ENCODE measurements at places on chromosomes 2 and 18.

DNA sequence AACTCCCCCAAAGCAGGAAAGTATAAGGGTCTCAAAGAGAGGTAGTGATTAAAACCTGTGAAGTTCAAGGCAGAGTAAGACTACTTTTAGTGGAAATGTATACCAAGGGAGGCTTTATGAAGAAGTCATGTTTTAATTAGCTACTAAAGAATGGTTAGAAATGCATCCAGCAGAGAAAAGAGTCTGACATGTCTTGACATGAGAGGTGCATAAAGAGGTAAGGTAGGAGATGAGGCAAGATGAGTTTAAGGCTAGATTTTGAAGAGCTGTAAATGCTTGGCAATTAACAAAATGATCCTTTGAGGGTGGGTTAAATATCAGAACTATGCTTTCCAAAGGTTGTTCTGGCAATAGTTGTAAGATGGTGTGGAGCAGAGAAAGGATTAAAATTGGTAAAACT, 88.7 kb upstream of the WDSUB1 start:
- no peak for DNase-seq

- no peak for DNase-seq
Measured at GRCh38 chr2:69032336-69032735, 19.4 kb downstream of the ANTXR1 start.

- no peak for DNase-seq
Measured at GRCh38 chr2:54543733-54544396, 87.7 kb downstream of the SPTBN1 start.

GRCh38 chr18:65257149-65257548, 493.7 kb upstream of the CDH7 start:
- no peak for DNase-seq

DNA sequence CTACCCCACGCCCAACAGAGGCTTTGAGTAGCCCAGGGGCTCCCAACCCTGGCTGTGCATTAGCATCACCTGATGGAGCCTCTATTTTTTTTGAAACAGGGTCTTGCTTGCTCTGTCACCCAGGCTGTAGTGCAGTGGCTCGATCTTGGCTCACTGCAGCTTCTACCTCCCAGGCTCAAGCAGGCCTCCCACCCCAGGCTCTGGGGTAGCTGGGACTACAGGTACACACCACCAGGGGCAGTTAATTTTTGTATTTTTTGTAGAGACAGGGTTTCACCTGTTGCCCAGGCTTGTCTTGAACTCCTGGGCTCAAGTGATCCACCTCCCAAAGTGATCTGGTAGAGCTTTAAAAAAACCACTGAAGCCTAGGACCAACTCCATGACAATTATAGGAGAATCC, 394.8 kb upstream of the ATP5MC3 start:
- no peak for DNase-seq

- DNase-seq: no peak
Measured at GRCh38 chr2:23497063-23497462, 112.1 kb downstream of the KLHL29 start.

DNA sequence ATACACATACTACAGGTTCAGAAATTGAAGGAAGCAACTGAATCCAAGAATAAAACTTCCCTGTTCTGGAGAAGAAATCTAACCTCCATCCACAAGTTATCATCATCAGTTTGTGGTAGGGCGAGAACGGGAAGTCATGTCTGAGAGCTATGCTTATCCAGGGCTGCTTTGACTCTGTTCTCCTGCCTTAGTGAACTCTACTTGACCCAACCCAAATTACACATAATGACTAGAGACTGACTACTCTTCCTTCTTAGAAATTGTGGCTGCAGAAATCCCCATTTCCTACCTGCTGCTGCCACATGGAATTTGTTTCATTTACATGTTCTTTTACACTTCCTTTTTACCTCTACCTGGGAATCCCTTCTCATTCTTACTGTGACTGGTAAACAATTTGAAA, 1102.6 kb upstream of the PIK3C3 start:
- DNase-seq: no peak

DNA sequence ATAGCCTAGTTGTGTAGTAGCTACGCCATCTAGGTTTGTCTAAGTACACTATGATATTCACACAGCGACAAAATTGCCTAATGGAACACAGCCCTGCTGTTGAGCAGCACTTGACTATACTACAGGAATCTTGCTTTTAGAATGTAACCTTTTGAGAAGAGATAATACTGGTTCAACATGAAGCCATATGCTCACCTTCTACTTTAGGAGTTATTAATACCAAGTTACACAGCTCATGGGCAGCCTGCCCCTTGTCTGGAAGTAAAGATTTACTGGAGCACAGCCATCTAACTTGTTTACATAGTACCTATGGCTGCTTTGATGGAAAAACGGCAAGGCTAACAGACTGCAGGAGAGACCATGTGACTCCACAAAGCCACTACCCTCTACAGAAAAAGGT, 174.8 kb downstream of the DYM start:
- DNase-seq: no peak

- no peak for DNase-seq
Measured at GRCh38 chr2:43228321-43228751, 1.9 kb upstream of the ZFP36L2 start.

- DNase-seq: no peak
Measured at GRCh38 chr2:186327251-186327868, 158.7 kb upstream of the ZC3H15 start.

DNA sequence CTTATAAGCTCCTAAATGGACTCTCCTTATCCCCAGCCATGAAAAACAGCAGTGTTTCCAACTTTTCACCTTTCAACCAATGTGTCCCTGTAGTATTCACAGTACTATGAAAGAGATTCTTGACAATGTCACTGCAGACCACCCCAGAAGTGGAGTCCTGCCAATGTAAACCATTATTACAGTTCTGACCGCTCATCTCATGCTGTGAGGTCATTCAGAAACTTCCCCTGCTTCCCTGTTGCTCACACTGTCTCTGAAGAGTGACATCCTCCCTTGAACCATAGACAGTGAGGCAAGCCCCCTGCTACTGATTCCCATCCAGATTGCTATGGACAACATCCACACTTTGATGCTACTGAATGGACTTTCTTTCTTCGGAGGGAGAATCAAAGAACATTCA, 1523.7 kb upstream of the ACVR2A start:
- no peak for DNase-seq

DNA sequence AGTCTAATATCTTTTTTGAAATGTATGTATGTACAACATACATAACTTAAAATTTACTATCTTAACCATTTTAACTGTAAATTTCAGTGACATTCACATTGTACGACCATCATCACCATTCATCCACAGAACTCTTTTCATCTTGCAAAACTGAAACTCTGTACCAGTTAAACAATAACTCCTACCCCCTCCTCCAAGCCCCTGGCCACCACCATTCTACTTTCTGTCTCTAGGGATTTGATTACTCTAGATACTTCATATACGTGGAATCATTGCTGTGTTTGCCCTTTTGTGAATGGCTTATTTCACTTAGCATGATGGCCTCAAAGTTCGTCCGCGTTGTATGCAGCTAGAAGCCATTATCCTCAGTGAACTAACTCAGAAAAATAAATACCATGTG, 217.0 kb downstream of the METTL4 start:
- no peak for DNase-seq

- DNase-seq: no peak
Measured at GRCh38 chr2:110153416-110153815, 37.8 kb upstream of the MALL start.

DNA sequence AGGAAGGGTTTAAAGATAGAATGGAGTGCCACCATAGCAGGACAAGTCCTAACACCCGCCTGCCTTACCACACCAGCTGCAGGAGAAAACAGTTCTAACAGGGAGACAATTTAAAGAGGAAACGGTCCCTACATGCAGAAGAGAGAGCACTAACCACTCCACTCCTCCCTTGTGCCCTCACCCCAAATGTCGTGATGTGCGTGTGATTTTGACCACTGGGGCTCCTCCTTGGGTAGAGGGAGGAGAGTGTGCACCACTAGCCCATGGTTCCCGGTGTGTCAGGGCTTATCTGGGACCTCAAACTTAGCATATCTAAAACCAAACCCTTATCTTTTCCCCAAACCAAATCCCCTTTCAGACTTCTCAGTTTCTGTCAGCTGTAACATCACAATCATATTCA, 105.5 kb upstream of the CCDC68 start:
- DNase-seq: peak; percentile 35

- no peak for DNase-seq
Measured at GRCh38 chr18:54277899-54278298, 8.6 kb downstream of the POLI start.

DNA sequence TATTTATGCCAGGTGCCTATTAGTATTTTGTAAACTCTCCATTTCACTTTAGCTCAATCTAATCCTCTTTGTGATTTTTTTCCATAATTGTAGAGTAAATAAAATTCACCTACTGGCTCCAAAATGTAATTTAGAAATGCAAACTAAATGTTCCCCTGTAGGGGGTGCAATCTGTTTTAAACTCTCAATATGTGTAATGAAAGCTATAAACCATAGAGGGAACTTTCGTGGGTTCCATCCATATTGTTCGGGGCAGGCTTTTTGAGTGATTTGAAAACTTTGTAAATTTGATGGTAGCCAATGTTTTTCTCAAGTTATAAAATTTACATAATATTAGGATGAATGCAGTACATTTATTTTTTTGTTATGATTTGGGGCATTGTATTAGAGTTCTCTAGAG, 49.4 kb downstream of the TSPYL6 start:
- no peak for DNase-seq

GRCh38 chr18:11511434-11512095, 97.8 kb upstream of the SLC35G4 start:
- DNase-seq: peak; percentile 39

- no peak for DNase-seq
Measured at GRCh38 chr2:205681401-205682238, 681 bp upstream of the NRP2 start.

DNA sequence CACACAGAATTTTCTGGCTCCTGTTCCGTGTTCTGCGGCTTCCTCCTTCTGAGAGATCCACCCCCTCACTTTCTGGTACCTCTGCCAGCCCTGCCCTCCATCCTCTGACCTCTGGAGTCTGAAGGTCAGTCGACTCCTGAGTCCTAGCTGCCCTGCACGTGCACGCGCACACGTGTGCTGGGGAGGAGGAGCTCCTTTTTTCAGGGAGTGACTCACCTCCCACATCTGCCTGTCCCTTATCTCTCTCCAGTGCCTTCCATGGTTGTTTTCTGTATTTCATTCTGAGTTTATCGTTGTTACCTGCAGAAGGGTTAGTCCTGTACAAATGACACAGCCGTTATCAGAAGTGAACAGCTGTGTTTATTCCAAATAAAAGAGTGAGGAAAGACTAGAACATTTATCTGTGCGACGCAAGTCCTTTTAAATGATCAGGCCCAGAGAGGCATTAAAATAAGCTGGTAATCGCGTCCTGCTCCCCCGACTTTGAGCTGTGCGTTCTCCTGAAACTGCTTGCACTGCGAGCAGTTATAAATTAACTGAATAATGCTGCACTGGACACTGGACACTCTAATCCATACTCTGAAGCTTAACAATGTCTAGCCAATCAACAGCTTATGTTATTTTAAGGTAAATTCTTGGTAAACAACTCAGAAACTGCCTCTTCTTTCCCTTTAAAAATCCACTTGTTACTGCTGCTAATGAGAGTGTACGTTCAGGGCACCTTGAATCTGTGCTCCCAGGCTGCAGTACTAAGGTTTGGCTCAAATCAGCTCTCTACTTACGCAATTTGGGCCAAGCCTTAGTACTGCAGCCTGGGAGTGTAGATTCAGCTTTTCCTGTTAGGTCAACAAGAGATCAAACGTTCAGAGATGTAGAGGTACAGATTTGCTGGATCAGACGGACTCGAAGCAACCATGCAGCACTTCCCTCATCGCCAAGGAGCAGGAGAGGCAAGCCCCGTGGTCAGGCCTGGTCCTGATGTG, 72.5 kb downstream of the GALR1 start:
- no peak for DNase-seq

GRCh38 chr2:203740871-203741281, 34.4 kb downstream of the CD28 start:
- no peak for DNase-seq

GRCh38 chr2:113157897-113158753, 15.6 kb upstream of the PSD4 start:
- DNase-seq: no peak

DNA sequence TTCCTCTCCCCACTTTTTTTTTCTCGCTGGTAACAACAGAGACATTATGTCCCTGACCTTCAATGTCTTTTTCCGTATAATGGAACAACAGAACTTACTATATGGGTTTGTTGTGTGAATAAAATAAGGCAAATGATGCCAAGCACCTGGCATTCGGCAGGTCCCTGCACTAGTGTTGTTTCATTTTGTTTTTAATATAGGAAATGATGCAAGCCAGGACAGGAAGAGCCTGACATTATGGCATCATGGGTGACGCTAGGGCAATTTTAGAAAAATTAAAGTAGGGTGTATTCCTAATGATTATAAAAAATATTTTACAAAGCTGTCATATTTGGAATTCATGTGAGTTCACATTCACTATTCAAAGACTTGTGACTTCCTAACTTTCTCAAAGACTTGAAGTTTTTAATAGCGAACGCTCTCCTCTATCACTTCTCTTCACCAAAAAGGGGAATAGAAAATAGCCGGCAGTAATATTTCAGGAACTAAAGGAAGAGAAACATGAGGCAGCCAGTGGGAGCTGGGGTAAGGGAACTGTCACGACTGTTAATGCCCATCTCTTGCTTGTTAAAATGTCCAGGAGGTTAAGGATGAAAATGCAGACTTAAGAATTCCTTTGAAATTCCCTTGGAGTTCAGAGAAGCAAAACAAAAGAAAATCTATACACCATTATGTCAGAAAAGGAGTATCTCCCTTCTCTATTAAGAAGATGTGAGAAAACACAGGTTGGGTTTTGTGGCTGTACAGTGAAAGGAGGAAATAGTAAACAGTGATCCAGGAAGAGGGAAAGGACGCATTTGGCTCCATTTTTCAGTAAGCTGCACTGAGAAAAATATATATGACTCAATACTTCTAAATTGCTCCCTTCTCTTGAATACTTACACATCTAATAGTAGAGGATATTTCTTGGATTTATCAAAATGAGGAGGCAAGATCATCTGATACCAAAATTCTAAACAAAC, 60.2 kb downstream of the DPP4 start:
- DNase-seq: no peak

- DNase-seq: no peak
Measured at GRCh38 chr18:22900558-22901238, 32.4 kb upstream of the RBBP8 start.

GRCh38 chr2:119407430-119408220, 24.0 kb upstream of the TMEM37 start:
- peak; percentile 32 for DNase-seq

- DNase-seq: no peak
Measured at GRCh38 chr18:62814132-62814759, 98.9 kb downstream of the PHLPP1 start.

GRCh38 chr2:138630164-138630563, 128.6 kb downstream of the SPOPL start:
- no peak for DNase-seq

- no peak for DNase-seq
Measured at GRCh38 chr18:14949800-14950664, 202.1 kb downstream of the ANKRD30B start.

DNA sequence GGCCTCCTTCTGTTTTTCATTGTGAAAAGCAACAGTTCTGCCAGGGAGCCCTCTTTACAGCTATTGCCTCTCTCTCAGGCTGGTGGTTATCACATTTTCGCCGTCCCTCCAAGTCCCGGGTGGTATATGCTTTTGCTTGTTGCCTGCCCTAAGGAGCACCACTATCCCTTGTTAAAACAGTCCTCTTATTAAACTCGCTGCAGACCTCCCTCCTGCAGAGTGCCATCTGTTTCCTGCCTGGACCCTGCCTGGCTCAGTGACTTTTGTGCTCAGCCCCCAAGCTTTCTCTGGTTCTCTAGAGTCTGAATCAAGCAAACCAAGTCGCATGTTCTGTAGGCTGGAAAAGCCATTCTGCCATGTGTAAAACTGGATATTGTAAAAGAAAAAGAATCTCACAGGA, 72.1 kb upstream of the FHL2 start:
- no peak for DNase-seq

- DNase-seq: no peak
Measured at GRCh38 chr2:193581807-193582206, 1387.1 kb upstream of the TMEFF2 start.
